ENCODE measurements at places on chromosomes 5 and 9.

DNA sequence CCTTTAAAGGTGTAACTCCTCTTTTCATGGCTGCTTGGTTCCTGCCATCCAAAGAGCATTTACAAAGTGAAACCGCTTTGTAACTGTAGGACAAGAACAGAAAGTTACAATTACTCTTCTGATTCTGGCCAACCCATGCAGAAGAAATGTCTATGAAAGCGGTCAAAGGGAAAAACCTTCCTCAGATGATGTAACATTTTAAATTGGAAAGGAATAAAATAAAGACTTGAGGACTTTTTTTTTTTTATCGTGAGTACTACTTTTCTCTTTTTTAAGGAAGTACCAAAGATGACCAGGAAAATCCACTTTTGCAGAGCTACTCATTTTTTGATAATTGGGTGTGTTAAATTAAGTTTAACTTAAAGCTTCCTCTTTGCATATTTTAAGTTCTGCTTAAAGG lies 13.0 kb upstream of the C9orf72 start:
- DNase-seq: no peak

- no peak for DNase-seq
Observed at GRCh38 chr5:179797741-179798140, 4.0 kb downstream of the LTC4S start.

DNA sequence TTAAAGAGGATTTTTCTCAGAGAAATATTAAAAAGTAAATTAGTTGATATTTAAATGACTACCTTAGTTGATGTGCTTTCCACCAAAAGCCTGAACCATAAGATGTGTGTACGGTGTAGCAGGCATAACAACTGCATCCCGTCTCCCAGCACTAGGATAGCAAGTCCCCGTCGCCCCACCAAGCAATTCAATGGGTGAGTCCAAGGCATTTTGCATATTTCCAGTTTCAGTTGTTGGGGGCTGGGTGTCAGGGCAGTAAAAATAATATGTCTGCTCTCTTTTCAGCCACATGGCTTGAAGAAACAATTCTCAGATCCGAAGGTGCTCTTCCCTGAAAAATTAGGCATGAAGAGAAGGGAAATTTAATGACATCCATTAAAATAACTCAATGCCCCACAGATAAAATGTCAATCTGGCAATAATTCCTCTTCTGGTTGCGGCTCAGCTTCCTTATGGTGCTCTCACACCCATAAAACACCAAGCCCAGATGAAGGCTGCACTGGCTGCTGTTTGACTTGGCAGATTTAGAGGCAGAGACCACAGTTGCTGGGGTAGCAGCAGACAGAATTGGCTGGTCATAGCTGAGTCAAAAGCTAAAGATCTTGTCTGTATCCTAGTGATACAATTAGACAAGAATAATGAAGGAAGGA lies 124.4 kb upstream of the ADCY2 start:
- DNase-seq: no peak

GRCh38 chr5:126965061-126965475 lies 65.3 kb downstream of the MARCHF3 start:
- no peak for DNase-seq

GRCh38 chr9:2765250-2765880 lies 48.1 kb downstream of the KCNV2 start:
- DNase-seq: no peak

GRCh38 chr9:84331119-84331809 lies 9.3 kb downstream of the SLC28A3 start:
- DNase-seq: no peak
